SIG-M5 (cell line): ENCODE measurements at places on chromosomes 1 and 21.

DNA sequence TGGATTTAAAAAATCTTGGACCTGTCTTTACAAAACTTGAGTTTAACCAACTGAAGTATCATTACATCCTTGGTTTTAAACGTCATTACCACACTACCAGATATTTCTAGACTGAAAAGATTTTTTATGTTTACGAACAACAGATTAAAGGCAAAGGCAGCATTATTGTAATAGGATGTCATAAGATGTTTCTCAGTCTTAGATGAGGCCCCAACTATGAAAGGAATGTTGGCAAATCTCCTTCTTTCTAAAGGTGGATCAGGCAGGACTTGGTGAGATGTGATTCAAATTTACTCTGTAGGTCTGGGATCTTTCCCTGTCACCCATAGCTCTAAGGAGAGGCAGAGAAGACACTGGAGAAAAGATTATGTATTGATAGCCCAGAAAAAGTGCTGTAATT, 417.9 kb downstream of the PTBP2 start:
- no peak for DNase-seq

DNA sequence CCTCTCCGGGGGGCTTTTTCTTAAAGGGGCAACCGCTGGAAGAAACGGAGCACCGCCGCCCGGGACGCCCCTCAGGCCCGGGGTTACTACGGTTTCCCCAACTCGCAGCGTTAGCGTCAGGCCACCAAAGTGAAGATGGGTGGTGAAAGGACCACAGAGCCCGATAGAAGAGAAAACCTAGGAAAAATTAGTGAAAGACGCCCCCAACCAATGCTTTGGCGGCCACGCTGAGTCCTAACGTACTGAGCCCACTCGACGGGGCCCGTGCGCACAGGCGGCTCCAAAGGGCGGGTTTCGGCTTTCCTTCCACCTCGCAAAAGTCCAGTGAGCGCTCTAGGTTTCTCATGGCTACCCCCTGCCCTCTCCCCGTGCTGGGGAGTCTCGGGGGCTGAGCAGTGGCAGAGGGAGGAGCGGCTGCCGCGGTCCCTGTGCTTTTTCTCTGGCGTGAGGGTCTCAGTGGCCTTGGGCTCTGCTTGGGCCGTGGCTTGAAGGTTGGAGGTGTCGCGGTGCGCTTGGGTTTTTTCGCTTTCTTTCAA, 12.2 kb upstream of the SPEN start:
- no peak for DNase-seq

DNA sequence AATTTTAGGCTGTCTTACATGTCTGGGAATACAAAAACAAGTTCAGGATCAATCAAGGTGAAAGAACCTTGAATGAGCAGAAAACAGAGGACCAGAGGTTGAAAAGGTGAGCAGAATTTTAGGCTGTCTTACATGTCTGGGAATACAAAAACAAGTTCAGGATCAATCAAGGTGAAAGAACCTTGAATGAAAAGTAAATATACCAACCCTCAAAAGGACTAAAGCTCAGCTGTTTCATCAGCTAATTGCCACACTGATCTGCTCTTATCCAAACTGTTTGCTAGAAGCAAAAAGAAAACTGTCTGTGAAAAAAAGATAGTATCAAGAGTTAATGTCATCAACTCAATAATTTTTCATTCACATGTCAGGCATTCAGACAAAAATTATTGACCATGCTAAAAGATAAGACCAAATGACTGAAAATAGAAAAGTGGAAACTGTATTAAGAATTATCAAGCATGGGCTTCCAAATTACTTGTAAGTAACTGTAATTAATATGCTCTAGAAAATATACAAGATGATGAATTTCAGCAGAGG, 69.2 kb downstream of the LTN1 start:
- no peak for DNase-seq

- no peak for DNase-seq
Measured at GRCh38 chr1:246708166-246708565, 16.0 kb upstream of the SCCPDH start.

GRCh38 chr1:162094271-162094670, 24.8 kb downstream of the NOS1AP start:
- DNase-seq: no peak

GRCh38 chr1:221782477-221782876, 40.6 kb upstream of the DUSP10 start:
- DNase-seq: no peak

- DNase-seq: no peak
Measured at GRCh38 chr1:25247829-25248754, 838 bp upstream of the RSRP1 start.

DNA sequence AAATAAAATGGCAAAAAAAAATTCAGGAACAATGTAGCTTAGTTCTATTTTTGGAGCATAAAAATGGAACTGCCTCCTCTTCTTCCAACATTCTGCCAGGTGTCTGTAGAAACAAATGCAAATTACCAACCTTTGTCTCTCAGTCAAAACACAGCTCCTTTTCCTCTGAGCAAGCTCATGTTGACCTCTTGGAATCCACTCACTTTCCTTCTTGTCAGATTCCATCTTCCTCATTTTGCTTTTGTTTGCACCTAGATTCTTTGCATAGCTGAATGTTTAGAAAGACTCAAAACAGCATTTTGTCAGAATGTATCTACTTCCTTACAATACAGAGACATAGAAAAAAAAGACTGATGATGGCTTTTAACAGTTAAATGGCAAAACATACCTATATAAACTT, 178.2 kb downstream of the ADGRL2 start:
- DNase-seq: no peak

DNA sequence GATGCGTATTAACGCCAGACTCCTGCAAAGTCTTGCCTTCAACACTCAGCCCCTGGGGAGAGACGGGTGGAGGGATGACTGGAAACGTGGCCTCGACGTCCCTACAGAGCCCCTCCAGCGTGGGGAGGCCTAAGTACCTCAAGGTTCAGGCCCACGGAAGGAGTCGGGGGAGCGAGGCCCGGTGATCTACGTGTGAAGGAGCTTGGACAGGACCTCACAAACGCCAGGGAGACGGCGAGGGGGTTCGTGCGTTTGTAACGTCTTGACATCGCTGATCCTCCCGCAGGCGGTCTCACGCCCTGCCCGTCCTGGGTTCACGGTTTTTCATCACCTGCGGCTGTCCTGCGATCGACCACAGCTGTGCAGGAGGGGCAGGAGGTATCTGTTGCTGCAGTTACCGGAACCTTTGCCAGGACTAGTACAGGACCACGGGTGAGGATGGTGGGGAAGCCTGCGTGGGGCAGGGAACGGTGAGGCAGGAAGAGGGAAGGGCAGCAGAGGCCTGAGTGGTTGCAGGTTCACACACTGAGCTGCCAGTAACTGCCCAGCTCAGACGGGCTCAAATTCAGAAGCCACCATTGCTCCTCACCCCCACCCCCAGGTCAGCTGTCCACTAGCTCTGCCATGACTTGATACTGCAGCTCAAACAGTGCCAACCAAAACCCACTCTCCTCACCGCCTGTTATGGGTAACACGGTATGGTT, 889 bp upstream of the CCNL2 start:
- DNase-seq: no peak

DNA sequence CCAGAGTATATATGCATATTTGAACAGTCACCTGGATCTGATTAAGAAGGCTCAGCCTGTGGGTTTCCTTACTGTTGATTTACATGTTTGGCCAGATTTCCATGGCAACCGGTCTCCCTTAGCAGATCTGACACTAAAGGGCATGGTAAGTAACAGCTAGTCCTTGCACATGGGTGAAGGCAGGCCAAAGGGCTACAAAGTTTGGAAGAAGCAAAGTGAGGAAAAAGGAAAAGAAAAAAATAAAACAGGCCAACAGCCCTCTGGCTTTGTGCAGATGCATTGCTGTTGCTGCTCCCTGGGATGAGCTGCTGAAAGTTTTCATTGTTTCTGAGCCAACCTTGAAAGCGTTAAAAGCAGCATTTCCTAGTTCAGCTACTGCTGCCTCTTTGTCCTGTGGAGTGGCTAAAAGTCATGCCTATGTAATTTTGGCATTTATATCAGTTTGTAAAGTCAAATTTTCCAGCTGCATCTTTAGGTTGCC, 176.5 kb upstream of the HOOK1 start:
- no peak for DNase-seq

DNA sequence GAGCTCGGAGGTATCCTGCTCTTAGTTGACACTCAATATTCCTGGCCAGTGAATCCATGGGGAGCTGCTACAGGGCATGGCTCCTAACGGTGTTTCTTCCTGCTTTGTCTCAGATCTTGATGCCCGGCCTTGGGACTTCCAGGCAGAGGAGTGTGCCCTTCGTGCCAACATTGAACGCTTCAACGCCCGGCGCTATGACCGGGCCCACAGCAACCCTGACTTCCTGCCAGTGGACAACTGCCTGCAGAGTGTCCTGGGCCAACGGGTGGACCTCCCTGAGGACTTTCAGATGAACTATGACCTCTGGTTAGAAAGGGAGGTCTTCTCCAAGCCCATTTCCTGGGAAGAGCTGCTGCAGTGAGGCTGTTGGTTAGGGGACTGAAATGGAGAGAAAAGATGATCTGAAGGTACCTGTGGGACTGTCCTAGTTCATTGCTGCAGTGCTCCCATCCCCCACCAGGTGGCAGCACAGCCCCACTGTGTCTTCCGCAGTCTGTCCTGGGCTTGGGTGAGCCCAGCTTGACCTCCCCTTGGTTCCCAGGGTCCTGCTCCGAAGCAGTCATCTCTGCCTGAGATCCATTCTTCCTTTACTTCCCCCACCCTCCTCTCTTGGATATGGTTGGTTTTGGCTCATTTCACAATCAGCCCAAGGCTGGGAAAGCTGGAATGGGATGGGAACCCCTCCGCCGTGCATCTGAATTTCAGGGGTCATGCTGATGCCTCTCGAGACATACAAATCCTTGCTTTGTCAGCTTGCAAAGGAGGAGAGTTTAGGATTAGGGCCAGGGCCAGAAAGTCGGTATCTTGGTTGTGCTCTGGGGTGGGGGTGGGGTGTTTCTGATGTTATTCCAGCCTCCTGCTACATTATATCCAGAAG, 16.7 kb downstream of the ALX3 start:
- no peak for DNase-seq

DNA sequence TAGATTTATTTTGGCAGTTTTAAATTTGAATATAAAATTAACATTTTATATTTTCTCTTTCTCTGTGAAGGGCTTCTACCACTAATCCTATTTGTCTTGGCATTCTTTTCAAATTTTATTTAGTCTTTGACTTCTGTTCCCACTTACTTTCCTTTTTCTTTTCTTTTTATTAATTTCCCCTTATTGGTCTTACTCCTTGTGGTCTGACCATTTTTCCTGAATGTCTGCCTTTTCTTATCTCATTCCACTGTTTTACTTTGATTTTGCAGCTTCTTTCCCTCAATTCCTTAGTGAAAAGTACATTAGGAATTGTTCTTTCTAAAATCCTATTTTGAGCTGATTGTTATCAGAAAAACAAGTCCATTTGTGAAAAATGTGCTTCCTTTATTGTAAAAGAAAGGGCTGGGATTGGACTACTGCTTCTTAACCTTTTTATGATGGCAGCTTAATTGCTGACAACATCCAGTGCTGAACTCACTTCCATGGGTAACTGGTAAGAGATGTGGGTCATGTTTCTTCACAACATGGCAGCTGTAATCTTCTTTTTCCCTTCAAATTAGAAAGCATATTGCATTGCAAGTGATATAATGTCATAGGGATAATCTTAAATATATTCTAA, 284.6 kb downstream of the DNM3 start:
- DNase-seq: no peak

DNA sequence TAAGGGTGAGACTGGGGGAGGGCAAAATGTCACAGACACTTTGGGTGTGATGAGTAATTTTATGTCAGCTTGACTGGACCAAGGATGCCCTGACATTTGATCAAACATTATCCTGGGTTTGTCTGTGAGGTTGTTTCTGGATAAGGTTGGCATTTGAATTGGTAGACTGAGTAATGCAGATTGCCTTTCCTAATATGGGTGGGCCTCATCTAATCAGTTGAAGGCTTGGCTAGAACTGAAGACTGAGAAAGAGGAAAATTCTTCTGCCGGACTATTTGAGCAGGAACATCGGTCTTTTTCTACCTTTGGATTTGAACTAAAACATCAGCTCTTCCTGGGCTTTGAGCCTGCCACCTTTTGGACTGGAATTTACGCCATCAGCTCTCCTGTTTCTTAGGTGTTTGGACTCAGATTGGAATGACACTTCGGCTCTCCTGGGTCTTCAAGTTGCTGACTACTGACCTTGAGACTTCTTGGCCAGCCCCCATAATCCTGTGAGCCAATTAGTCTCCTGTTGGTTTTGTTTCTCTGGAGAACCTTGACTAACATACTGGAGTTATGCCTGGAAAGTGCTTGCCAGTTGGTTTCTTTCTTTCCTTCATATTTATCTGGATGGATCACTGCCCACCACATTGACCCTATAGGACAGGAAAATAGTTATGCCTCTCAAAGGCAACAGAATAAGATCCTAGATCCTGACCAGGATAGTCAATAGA, 44.9 kb upstream of the HLX start:
- DNase-seq: no peak

DNA sequence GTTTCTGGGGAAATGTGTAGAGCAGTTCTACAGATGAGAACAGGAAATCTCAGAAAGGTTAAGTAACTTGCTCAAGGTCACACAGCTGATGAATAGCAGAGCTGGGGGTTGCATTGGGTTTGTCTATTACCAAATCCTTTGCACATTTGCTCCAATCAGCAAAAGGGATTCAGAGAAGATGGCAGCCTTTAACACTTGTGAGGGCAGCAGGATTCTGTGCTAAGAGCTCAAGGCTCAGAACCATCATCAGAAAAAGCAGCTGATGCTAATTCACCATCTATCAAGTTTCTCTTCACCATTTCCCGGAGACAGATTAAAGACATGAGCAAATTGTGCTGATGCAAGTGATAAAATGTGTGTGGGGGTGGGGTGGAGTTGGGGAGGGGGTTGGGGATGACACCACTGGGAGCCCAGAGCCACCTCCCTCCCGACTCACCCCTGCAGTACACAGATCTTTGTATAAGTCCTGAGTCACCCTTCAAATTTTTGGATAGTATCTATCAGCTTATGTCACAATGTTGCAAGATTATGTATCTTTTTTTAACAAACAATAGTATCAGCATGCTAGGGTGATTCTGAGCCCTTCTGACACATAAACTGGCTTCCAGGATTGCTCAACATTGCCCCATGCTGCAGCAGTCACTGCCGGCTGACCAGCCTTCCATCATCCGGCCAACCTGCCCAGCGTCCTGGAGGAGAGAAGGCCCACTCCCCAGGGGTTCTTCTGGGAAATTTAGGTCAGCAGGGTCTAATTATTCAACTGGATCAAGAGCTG, 2.8 kb upstream of the SPSB1 start:
- peak; percentile 24 for DNase-seq

GRCh38 chr1:197093226-197093885, 26.3 kb upstream of the F13B start:
- DNase-seq: no peak

- DNase-seq: no peak
Measured at GRCh38 chr1:75723989-75724471, 479 bp upstream of the ACADM start.

GRCh38 chr21:45080639-45081414, 6.4 kb downstream of the ADARB1 start:
- no peak for DNase-seq

- DNase-seq: no peak
Measured at GRCh38 chr1:193584731-193585239, 398.4 kb upstream of the B3GALT2 start.

- no peak for DNase-seq
Measured at GRCh38 chr1:230581446-230582079, 60.7 kb upstream of the COG2 start.

- DNase-seq: no peak
Measured at GRCh38 chr1:110060034-110060661, 10.3 kb downstream of the ALX3 start.
